Lung (tissue), 17 donors: ENCODE measurements at places on chromosomes 4 and X. TPM values are rescaled to one million over a fixed set of nuclear protein-coding genes. Genes with fewer than 3 reads are reported as not detected.

The GLUD2 gene
- total RNA-seq: 2.6 TPM

GRCh38 chr4:48481581-48481980, 1.6 kb upstream of the SLC10A4 start:
- H3K27ac ChIP-seq: no peak overlapping the region
- no peaks in the 10 kb centered on the region for H3K27me3 ChIP-seq
- no peak overlapping the region for H3K4me3 ChIP-seq
- no peaks in the 10 kb centered on the region for H3K36me3 ChIP-seq
- H3K4me1 ChIP-seq: peaks cover 3% of the 10 kb centered on the region

DNA sequence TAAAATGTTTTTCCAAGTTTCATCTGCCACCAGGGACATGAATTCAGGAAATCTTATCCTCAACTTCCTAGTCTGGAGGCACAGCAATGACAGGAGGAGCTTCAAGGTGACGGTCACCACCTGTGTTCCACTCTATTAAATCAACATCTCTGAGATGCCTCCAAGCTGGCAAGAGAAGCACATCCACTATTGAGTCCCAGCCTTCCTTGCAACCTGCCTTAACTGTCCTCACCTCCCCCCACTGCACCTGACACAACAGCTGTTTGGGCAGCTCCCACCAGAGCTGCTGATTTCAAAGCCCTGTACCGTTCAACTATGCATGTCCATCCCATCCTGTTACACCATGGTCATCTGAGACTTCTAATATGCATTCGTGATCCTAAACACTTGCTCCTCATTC, 123.4 kb downstream of the COL25A1 start:
- H3K27ac ChIP-seq: no peak overlapping the region
- DNase-seq: no peak
- H3K27me3 ChIP-seq: no peaks in the 10 kb centered on the region
- H3K36me3 ChIP-seq: no peaks in the 10 kb centered on the region
- peaks cover 1% of the 10 kb centered on the region for H3K4me1 ChIP-seq

DNA sequence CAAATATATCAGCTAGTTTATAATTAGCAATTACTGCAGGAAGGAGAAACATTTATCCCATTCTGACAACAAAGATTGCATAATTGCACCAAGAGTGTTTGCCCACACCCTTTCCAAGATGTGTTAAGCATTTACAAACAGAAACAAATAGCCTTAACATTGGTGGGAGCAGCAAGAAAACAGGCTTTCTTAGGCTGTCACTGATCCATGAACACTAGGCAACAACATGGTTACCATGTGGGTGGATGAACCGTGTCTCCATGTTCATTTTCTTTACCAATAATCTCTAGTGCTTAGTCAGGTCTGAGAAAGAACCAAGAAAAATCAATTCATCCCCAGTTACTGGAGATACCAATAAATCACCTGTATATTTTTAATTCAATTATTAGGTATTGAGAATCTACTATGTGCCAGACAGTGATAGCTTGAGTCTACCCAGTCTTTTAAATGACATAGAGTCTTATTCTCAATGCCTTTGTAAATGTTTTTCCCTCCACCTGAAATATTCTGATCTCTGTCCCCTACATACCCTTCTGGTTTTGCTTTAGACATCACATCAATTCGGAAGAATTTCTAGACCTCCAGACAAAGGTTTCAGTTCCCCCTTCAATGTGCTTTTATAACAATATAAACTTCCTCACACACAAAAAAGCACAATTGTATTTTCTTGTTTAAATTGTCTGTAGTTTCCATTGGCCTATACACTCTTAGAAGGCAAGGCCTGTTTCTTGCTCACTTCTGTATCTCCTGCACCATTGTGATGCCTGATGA, 286.6 kb downstream of the PPP1R2C start:
- DNase-seq: no peak
- no peak overlapping the region for H3K27ac ChIP-seq
- peaks cover 3% of the 10 kb centered on the region for H3K27me3 ChIP-seq
- no peaks in the 10 kb centered on the region for H3K36me3 ChIP-seq

The LRCH2 gene
- total RNA-seq: 15.1 TPM

The NRK gene
- 0.28 TPM for total RNA-seq

The PDE5A gene
- total RNA-seq: 121 TPM

DNA sequence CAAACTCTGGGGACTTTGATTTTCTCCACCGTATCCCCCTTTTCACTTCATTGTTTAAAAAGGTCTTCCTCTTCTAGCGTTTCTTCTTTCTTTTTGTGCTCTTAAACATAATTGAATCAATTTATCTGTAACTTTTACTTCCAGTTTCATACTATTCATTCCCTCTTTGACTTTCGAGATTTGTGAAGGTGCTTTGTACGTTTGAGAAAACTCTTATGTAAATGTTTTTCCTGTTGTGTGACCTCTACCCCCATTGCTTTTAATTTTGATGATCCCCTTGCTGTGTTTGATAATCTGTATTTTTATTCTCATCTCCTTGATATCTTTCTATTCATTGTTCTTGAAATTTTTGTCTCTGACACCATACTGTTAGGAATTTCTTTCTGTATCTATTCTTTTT, 4.8 kb downstream of the USP38 start:
- no peak overlapping the region for H3K27ac ChIP-seq
- H3K4me1 ChIP-seq: peaks cover 37% of the 10 kb centered on the region
- H3K36me3 ChIP-seq: peaks cover 5% of the 10 kb centered on the region
- no peak for DNase-seq

GRCh38 chrX:70042399-70043371, 7.1 kb downstream of the AWAT2 start:
- H3K4me3 ChIP-seq: no peak overlapping the region
- H3K27me3 ChIP-seq: peaks cover 8% of the 10 kb centered on the region
- H3K36me3 ChIP-seq: no peaks in the 10 kb centered on the region
- H3K4me1 ChIP-seq: no peaks in the 10 kb centered on the region
- DNase-seq: peak; percentile 32
- no peak overlapping the region for H3K27ac ChIP-seq

DNA sequence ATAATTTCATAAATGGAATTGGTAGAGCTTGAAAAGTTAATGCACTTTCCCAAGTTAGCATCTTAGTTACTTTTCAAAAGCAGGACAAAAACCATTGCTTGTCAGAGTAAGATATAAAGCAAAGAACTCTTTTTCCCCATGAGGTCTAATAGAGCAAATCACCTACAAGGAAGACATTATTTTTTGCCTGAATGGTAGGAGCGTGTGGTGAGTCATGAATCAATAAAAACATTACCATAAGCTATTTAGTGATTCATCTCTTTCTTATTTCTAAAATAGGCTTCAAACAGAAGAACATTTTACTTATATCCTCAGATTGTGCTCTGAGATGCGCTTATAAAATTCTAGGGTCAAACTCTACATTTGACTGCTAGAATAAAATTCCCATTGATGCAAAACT, 109.4 kb upstream of the GPRIN3 start:
- no peak for DNase-seq
- H3K27ac ChIP-seq: no peak overlapping the region
- H3K4me3 ChIP-seq: no peak overlapping the region
- no peaks in the 10 kb centered on the region for H3K36me3 ChIP-seq
- no peaks in the 10 kb centered on the region for H3K4me1 ChIP-seq

DNA sequence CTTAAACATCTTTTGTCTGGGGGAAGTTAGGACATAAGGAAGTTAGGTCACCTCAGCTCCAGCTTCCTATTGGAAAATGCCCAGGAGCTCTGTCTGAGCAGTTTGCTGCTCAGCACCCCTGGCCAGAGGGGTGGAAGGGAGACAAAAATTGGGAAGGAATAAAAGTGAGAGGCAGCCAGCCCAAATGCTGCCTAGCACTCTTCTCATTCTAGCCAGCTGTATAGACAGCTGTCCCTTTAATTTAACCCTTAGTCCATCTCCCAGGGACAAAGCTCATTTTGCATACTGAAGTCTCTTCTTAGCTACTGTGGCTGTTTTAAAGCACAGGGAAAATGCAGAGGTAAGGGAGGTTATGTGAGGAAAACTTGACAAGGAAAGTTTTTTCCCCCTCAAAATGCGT, 89.5 kb upstream of the CITED1 start:
- DNase-seq: no peak
- H3K4me1 ChIP-seq: no peaks in the 10 kb centered on the region
- H3K4me3 ChIP-seq: no peak overlapping the region
- H3K27me3 ChIP-seq: peaks cover 12% of the 10 kb centered on the region
- no peaks in the 10 kb centered on the region for H3K36me3 ChIP-seq
- no peak overlapping the region for H3K27ac ChIP-seq

The CLNK gene
- 0.57 TPM for total RNA-seq

DNA sequence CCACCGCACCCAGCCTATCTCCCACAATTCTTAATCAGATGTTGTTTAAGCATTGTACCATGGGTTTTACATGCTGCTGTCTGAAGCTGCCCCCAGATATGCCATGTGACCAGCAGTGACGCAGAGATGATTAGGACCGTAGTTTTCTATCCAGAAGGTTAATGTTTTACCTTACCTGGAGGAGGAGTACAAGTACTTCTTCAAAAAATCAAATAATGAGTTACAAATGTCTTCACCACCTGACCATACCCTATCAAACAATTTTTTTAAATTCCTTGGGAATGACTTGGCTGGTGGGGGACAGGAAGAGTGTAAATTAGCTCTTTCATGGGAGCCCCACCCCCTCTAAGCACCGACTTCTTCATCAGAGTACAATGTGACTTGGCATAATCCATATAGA, 16.2 kb upstream of the SGMS2 start:
- no peak overlapping the region for H3K4me3 ChIP-seq
- no peaks in the 10 kb centered on the region for H3K36me3 ChIP-seq
- H3K27me3 ChIP-seq: no peaks in the 10 kb centered on the region
- H3K4me1 ChIP-seq: no peaks in the 10 kb centered on the region

- H3K27ac ChIP-seq: no peak overlapping the region
- no peaks in the 10 kb centered on the region for H3K27me3 ChIP-seq
- H3K4me3 ChIP-seq: no peak overlapping the region
These were observed 99.0 kb downstream of the ZAR1 start for GRCh38 chr4:48589098-48589445.

DNA sequence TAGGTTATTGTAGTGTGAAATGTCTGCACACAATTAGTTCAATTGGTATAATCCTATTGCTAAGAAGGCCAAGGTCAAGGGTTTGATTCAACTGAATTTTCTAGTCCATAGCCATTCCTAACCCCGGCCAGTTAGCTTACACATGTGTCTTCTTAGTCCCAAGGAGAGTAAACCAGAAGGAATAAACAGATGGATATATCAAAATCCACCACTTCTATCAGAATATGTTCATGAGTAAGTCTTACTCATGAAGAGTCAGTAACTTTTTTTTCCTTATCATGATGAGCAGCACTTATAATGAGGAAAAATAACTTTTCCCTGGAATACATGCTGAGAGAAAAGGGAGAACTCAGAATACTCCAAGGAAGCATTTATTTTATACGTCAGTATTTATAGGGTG, 9.5 kb downstream of the HHIP start:
- no peak overlapping the region for H3K4me3 ChIP-seq
- H3K27me3 ChIP-seq: no peaks in the 10 kb centered on the region

- H3K4me3 ChIP-seq: no peak overlapping the region
- no peaks in the 10 kb centered on the region for H3K36me3 ChIP-seq
- no peaks in the 10 kb centered on the region for H3K27me3 ChIP-seq
- DNase-seq: peak; percentile 11
These were observed 1999.1 kb upstream of the ADGRL3 start for GRCh38 chr4:59200992-59201391.

DNA sequence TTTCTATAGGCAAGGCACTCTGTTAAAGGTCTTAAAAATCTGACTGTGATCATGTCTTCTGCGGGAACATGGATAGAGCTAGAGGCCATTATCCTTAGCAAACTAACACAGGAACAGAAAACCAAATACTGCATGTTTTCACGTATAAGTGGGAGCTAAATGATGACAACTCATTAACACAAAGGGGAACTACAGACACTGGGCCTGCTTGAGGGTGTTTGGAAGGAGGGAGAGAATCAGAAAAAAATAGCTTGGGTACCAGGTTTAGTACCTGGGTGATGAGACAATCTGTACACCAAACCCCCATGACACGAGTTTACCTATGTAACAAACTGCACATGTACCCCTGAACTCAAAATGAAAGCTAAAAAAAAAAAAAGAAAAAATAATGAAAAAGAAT, 12.1 kb downstream of the SLC7A11 start:
- no peaks in the 10 kb centered on the region for H3K4me1 ChIP-seq
- no peak overlapping the region for H3K4me3 ChIP-seq
- no peak for DNase-seq
- H3K36me3 ChIP-seq: no peaks in the 10 kb centered on the region
- no peak overlapping the region for H3K27ac ChIP-seq
- no peaks in the 10 kb centered on the region for H3K27me3 ChIP-seq

- no peak overlapping the region for H3K4me3 ChIP-seq
- H3K27me3 ChIP-seq: peaks cover 28% of the 10 kb centered on the region
- DNase-seq: no peak
- peaks cover 24% of the 10 kb centered on the region for H3K4me1 ChIP-seq
These were observed 9.6 kb downstream of the MSX1 start for GRCh38 chr4:4868758-4869723.

DNA sequence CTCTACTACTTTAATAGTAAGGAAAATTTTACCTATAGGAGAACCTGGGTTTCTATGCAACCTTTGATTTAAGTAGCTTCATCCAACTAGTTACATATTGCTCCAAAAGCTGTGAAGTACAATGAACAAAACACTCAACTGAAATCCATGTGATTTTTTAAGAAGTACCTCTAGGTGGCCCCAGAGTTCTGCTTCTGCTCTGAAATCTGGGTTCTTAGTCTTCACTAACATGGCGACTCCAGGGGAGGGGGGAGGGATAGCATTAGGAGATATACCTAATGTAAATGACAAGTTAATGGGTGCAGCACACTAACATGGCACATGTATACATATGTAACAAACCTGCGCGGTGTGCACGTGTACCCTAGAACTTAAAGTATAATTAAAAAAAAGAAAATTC, 73.4 kb upstream of the MAGEB2 start:
- no peaks in the 10 kb centered on the region for H3K27me3 ChIP-seq
- no peak for DNase-seq
- no peak overlapping the region for H3K27ac ChIP-seq

DNA sequence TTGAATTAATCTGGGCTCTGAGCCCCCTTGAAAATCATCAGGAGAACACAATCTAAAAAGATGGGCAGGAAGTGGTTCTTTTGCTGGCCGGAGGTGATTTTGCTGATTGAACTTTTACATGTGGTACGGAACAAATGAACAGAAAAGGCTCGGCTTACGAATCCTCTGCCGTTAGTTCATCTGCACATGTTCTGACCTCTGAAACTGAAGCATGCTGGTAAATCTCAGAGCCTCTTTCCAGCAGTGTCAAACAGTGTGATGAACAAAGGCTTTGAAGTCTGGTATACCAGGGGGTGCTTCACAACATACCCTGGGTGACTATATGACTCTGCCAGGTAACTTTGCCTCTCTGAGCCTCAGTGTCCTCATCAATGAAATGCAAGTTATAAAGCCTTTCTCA, 194.2 kb upstream of the C1QTNF7 start:
- peaks cover 5% of the 10 kb centered on the region for H3K4me1 ChIP-seq
- no peaks in the 10 kb centered on the region for H3K27me3 ChIP-seq
- H3K27ac ChIP-seq: no peak overlapping the region
- H3K4me3 ChIP-seq: no peak overlapping the region
- no peaks in the 10 kb centered on the region for H3K36me3 ChIP-seq

- H3K4me1 ChIP-seq: no peaks in the 10 kb centered on the region
- H3K27ac ChIP-seq: no peak overlapping the region
These were observed 12.5 kb upstream of the RAB28 start for GRCh38 chr4:13496605-13497004.
